NCI-H1048 (cell line): ENCODE measurements at places on chromosomes 2 and 18.

DNA sequence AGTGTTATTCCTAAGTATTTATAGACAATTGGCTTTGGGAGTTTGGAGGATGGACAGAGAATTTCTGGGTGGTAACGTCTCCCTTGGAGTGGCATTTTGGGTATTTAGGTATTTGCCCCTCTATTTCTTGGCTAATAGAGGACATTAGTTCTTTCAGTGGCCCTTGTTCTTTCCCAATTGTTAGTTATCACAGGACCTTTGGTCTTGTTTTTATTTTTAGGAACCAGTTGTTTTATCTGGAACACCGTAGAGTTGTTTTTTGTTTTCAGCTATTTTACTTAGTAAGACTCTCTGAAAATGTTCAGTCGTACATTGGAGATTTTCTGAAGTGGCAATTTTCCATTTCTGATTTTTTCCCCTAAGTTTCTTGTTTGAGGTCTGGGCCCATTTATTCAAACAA is 40.5 kb upstream of the TNFRSF11A start:
- no peak for DNase-seq

DNA sequence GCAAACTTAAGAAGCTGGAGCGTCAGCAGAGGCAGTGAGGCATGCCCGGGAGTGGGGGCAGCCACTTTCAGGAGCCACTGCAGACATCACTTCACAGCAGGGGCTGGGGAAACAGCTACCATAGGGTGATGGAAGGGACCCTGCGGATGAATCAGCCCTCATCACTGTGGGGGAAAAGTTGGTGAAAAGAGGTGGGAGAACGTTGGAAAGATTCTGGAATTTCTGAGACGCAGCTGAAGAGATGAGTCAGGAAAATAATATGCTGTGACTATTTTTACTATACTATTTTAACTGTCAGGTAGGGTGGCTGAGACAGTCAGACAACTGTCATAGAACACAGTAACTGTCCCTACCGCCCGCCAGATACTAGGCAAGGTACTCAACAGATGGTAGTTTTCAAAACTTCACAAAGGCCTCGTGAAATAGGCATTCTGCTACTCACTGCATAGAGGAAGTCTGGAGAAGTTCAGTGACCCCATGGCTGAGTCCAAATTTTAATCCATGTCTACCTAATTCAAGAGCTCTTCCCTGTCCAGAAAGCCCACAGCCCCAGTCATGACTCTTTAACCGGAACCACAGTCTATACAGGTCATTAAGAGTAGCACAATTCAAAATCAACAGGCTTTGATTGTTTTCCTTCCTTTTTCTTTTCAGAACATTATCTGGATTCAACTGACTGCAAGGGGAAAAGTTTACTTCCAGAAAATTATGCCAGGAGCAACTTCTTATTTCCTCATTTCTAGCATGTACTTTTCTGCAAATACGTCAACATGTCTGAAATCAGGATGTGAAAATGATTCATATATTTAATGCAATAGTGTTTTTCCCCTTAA is 39.3 kb upstream of the EPB41L3 start:
- DNase-seq: no peak

- DNase-seq: no peak
These were observed 134.3 kb upstream of the STON1 start for GRCh38 chr2:48395658-48396057.

GRCh38 chr18:26470011-26470637 is 78.2 kb downstream of the KCTD1 start:
- DNase-seq: peak; percentile 68

GRCh38 chr2:134515137-134515536 is 203.7 kb downstream of the TMEM163 start:
- DNase-seq: no peak

- DNase-seq: no peak
These were observed 59.1 kb downstream of the INO80C start for GRCh38 chr18:35438480-35439234.

GRCh38 chr2:128733450-128733849 is 414.8 kb upstream of the HS6ST1 start:
- DNase-seq: no peak

GRCh38 chr2:127654838-127655175 is 8.9 kb downstream of the GPR17 start:
- DNase-seq: no peak

- DNase-seq: no peak
These were observed 20.8 kb downstream of the RASGRP3 start for GRCh38 chr2:33497221-33497650.

DNA sequence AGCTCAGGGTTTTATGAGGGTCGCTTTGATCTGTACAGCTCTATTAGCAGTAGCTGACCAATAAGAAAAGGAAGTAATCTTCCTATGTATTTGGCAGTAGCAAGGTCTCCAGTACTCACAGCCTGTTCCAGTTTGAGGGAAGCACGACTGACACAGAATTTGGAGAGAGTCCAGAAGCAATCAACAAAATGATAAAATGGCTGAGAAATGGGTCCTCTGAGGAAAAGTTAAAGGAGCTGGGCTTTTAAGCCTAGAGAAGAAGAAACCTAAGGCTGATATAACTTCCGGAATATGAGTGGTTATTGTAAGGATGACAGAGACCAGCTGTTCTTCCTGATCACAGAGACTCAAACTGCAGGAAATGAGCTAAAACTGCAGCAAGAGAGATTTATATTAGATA is 382.8 kb downstream of the GPD2 start:
- no peak for DNase-seq

DNA sequence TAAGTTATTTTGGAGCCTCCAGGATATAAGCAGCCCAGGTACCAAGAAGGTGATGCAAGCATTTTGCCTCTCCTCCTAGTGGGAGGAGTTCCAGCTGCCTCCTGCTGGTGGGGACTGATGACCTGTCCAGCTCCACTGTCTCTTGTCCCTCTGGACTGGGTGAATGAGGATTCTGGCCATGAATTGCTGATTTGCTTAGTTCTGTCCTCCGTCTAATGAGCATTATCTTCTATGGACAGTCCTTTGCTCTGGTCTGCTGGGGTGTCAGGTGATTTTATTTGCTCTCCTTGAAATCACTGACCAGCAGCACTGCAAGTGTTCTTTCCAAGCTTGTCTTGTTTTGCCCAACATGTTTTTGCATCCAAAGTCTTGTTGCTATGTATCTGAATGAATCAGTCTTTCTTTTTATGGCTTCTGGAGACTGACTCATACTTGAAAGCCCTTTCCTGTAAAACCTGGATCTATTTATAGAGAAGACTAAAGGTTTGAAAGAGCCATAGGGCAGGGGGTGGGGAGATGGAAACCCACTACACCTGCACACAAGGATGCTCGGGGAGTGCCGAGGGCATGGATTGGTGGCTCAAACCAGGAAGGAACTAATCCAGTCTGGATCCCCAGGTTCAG is 40.5 kb upstream of the EFHD1 start:
- no peak for DNase-seq

DNA sequence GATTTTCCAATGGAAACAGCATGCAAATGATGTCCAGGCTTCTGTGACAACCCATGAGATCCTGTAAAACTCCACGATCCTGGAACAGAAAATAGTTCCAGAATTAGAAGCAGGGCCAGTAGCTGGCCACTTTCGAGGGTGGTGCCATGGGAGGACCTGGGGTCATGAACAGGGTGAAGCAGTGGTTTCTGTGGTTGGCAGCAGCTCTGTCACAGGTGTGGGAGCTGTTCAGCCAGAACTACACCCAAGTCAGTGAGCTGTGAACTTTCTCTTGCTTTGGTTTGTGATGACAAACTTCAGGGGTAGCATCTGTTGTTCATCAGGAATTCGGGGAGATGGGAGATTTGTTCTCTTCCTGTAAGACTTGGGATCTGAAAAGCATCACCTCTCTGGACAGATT is 314.4 kb upstream of the NT5C1B start:
- no peak for DNase-seq

DNA sequence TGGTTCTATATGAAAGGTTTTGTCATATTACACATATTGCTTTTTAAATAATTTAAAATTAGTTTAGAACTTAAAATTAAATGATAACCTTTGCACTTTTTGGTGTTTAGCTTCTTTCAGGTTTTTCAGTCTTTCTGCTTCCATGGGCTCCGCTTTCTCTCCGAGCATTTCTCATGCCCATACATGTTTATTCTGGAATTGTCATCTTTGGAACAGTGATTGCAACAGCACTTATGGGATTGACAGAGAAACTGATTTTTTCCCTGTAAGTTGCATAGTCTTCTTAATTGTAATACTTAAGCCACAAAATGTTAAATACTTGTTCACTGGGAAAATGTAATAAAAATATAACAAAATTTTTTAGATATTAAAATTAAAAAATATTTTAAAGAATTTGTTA is 31.0 kb downstream of the CYBRD1 start:
- DNase-seq: no peak

DNA sequence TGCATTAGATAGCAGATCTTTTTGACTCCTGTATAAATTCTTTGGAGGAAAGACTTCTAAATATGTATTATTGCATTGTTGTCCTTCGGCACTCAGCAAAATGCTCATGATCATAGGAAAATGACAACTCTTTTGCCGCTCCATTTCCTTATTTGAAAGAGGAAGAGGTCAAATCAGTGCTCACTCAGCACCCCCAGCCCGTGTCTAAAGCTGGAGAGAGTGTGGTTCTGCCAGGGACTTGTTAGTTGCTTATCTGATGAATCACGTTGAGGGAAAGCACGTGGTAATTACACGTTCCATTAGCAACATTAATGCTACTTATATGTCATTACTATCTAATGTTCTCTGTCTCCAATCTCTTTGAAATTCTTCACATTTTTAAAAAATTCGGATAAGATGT is 46.0 kb upstream of the MBP start:
- no peak for DNase-seq

- no peak for DNase-seq
These were observed 293.5 kb downstream of the ARHGAP15 start for GRCh38 chr2:143422681-143423080.

DNA sequence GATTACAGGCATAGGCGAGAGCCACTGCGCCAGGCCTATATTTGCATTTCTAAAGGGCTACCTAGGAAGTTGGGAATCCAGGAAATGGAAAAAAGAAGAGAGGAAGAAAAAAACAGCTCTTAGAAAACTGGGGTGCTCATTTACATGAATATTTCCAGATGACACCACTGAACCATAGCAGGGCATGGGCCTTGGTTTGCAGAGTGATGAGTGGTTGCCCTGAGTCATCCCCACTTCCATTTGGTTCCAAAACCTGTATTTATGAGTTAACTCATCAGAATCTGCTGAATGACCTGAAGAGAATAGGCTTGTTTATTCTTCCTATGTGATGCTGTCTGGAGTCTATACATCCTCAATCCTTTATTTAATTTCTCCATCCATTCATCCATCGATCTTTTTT is 36.2 kb downstream of the EHD3 start:
- no peak for DNase-seq

GRCh38 chr18:68263481-68263880 is 451.4 kb downstream of the TMX3 start:
- DNase-seq: no peak

DNA sequence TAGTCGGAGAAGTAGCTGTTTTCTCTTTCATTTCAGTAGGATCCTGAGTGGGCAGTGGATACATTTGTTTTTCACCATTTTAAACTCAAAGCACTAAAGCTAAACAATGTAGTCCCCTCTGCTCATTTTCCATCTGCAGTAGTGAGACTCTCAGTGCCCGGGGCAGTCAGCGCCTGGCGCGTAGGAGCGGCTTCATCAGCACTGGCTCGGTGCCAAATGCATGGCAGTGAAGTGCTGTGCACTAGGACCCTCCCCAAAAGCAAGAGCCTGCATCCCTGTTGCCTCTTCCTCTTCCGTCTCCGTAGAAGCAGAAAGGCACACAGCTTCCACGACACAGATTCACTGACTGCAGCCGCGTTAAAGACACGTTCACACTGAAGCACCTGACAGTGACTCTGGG is 19.0 kb upstream of the ESPNL start:
- no peak for DNase-seq

GRCh38 chr2:121480826-121481225 is 49.9 kb upstream of the RNU4ATAC start:
- no peak for DNase-seq

DNA sequence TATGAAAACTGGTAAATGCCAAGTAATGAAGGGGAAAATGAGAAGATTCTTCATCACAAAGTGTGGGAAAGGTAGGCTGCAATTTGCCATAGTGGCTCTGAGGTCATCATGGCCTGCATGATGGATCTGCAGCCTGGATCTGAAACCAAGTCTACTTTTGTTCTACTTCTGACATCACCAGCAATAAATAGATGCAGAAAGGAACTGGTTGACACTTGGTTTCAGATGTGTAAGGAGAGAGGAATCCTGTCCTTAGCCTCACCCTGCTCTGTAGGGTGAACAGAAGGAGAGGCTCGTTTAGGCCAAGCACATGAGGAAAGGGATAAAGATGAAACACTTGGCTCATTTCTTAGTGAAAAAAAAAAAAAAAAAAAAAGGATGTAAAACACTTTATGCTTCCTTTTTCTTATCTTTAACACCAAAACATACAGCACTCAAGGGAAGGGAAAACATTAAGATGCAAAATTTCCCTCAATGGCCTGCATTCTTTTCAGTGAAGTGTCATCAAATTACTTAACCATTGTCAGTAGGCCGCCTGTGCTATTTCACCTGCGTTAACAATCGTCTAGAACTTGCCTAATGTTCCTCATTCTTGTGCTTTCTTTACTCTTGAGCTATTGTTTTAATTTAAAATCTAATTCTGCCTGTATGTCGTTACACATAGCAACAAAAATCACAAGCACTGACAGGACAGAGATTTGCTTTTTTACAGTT is 3.9 kb downstream of the NEB start:
- no peak for DNase-seq

GRCh38 chr18:24914171-24914525 is 437.8 kb downstream of the ZNF521 start:
- DNase-seq: no peak

- DNase-seq: no peak
These were observed 115.5 kb downstream of the ATL2 start for GRCh38 chr2:38261569-38262068.

DNA sequence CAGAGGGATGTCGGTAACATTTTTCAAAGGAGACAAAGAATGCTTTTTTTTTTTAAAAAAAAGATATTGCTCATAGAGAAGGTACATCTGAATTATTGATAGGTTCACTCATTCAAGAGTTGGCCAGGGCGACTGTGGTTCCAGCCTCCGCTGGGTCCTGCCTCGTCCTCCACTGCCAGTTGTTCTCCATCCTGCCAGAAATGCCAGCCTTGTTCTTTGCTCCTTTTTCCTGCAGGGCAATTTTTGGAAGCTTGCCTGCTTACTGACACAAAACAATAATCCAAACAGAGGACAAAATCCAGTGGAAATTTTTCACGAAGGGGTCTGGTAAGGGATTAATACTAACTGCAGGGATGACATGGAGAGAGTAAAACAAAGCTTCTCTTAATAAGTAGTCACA is 1113.0 kb downstream of the CBLN2 start:
- no peak for DNase-seq

DNA sequence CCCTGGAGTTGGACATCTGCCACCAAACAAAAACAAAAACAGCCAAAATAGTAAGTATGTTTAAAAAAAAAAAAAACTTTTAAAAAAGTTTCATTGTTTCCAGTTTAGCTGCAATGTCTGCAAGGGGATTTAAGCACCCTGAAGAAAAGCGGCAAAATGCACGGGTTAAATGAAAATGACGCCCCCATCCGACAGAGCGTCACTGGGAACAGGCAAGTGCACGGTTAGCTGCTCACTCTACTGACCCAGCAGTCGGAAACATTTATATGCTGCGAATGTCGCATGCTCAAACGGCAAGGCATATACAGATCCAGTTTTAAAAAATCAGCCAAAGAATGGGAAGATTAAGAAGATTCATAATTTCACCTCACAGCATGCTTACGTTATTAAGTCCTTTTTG is 142.8 kb upstream of the PXDN start:
- no peak for DNase-seq
